ENCODE measurements at places on chromosomes 3 and 15. TPM values are rescaled to one million over a fixed set of nuclear protein-coding genes. Genes with fewer than 3 reads are reported as not detected.

DUOXA2 gene
- total RNA-seq, result not detected

CPLX3 gene
- 0.49 TPM for total RNA-seq

SLC26A6 gene
- total RNA-seq, result 3.2 TPM

AP3B2 gene
- total RNA-seq, result 45.7 TPM

GABRR3 gene
- under 0.01 TPM for total RNA-seq

GOLGA8S gene
- under 0.01 TPM for total RNA-seq

SERINC4 gene
- total RNA-seq, result under 0.01 TPM

ZNF445 gene
- total RNA-seq, result 41.6 TPM

GCSAM gene
- not detected for total RNA-seq

PRSS50 gene
- total RNA-seq, result 0.25 TPM

C15orf39 gene
- 0.98 TPM for total RNA-seq

ERC2 gene
- 58.3 TPM for total RNA-seq

NMB gene
- total RNA-seq, result 3.9 TPM

LXN gene
- 3.2 TPM for total RNA-seq

MINAR1 gene
- 2.5 TPM for total RNA-seq

ARL14 gene
- not detected for total RNA-seq

CLDN11 gene
- total RNA-seq, result 14.5 TPM

P2RY12 gene
- 15.0 TPM for total RNA-seq

FEZF2 gene
- 15.2 TPM for total RNA-seq

LRRC49 gene
- total RNA-seq, result 95.6 TPM

STRIT1 gene
- not detected for total RNA-seq

CORO2B gene
- total RNA-seq, result 28.0 TPM

IQCF5 gene
- total RNA-seq, result not detected

ATP6V1A gene
- 145 TPM for total RNA-seq

FAM3D gene
- not detected for total RNA-seq

TUSC7 gene
- total RNA-seq, result 0.25 TPM

Data from temporal lobe (tissue), 4 donors.